ENCODE measurements at places on chromosomes 11 and 22.

- DNase-seq: no peak
Measured at GRCh38 chr11:86052693-86053641, 15.9 kb downstream of the PICALM start.

GRCh38 chr11:75029836-75030631 is 41.3 kb downstream of the NEU3 start:
- DNase-seq: peak; percentile 14

- no peak for DNase-seq
Measured at GRCh38 chr11:107702109-107702660, 9.7 kb downstream of the SLN start.

DNA sequence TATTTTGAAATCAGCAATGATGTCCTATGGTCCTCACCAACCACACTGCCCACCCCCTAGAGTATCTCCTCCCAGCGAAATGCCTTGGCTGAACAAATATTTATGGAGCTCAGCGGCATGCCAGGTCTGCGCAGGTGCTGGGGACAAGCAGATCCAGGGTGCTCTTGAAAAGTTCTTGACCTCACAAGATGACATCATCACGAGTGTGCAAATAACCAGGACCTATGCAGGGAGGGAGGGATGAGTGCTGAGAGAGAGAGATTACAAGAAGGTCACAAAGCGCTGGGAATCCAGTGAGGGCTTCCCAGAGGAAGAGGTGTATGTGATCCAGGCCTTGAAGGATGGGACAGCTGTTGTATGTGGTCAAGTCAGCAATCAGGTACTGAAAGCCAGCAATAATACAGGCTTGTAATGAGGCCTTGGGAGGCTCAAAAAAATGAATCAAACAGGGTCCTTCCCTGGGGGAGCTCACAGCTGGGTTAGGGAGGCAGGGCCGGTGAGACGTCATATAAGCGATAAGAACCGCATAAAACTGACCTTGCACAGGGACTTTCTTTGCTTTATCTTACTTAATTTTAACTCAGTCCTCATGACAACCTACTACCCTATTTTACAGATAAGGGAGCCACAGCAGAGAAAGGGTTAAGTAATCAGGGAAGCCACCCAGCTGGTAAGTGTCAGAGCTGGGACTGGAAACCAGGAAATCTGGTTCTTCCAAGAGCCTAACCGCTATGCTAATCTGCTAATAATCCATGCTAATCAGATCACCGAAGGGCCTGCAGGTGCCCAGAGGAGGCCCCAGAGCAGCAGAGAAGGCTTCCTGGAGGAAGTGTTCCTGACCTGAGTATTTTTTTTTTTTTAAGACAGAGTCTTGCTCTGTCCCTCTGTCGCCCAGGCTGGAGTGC is 8.2 kb downstream of the ARRB1 start:
- DNase-seq: no peak

GRCh38 chr11:114115451-114115928 is 56.0 kb downstream of the ZBTB16 start:
- no peak for DNase-seq

GRCh38 chr11:73314117-73314961 is 6.3 kb downstream of the ARHGEF17 start:
- peak; percentile 92 for DNase-seq

DNA sequence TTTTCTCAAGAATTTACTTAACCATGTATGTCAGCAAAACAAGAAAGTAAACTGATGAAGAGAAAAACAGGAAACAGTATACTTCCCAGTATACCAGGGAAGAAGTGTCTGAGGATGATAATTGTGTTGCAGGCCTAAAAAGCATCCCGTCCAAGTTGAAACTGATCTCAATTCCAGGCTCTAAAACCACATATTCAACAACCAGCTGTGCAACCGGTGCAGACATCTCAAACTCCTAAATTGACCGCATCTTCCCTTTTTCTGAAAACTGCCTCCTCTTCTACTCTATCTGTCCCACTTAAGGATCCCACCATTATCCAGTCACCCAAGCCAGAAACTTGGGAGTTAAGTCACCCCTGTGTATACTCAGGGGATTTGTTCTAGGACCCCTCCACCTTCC is 47.2 kb downstream of the CCDC83 start:
- no peak for DNase-seq

DNA sequence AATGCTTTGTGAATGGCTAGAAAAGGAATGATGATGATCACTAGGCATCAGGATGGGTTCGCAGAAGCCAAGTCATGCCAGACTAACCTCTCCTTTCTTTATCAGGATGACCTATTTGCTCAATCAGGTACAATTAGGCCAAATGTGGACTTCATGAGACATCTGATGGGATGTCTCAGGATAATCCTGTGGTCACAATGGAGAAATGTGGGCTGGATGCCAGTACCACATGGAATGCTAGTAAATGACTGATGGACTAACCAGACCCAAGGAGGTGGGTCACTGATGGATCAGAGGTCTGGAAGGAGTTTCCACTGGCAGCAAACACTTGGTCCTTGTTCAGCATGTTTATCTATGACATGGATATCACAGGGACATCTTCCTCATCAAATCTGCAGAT is 94.8 kb upstream of the PHOX2A start:
- DNase-seq: peak; percentile 58

GRCh38 chr11:11787305-11788062 is 54.3 kb upstream of the USP47 start:
- DNase-seq: peak; percentile 71

DNA sequence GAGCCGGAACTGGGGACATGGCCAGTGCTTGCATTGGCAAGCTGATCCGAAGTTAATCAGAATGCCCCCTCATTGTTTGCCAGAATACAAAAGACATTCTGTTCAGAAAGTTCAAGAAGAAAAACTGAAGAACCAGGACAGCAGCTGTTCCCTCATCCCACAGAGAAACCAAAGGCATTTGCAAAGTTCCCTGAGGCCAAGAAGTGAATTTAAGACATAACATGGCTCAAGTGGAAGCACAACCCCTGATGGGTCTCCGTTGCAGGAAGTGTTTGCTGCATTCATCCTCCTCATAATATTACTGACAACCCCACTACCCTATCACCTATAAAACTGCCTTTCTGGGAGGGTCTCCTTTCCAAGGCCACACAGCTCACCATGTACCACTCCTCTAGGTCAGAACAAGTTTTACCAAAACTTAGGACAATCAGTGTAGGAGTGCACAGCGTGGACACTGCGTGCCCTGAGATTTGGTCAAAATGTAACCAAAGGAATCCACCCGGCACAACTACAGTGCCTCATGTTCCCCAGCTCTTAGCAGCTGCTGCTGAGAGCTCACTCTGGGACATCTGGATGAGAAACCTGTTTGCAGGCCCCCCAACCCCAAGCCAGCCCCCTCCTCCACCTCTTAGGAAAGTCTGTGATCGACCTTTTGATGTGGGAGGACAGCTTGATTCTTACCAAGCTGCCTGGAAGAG is 101.6 kb upstream of the AKIP1 start:
- DNase-seq: peak; percentile 32

- DNase-seq: peak; percentile 30
Measured at GRCh38 chr11:72618803-72619202, 55.4 kb downstream of the PDE2A start.

GRCh38 chr11:130129922-130130321 is 29.7 kb upstream of the ST14 start:
- DNase-seq: no peak

GRCh38 chr11:111361874-111362273 is 17.2 kb downstream of the POU2AF1 start:
- no peak for DNase-seq

DNA sequence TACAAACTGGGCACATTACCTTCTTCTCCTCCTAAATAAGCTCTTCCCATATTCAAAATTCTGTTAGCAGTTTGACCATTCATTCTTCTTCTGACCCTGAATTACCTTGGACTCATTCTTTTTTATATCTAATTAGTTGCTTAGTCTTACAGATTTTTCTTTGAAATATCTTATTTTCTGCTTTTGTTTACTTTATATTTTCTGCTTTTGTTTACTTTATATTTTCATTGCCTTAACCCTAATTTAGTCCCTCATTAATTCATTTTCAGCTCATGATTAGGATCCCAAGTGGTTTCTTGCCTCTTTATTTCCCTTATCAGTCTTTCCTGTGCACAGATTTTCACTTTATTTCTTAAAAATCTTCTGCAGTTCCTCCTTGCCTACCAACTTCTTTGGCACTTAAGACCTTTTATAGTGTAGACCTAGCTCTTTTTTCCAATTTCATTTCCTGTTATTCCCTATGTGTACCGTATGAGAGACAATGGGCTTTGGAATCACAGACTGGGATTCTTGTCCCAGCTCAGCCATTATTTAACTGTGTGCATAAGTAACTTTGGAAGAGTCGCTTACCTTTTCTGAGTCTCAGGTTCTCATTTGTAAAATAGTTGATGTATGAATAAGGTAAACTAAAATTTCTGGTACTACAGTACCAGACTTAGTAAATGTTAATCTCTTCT is 39.2 kb downstream of the SIK2 start:
- no peak for DNase-seq

GRCh38 chr11:73969991-73970800 is 12.4 kb downstream of the UCP2 start:
- no peak for DNase-seq

- no peak for DNase-seq
Measured at GRCh38 chr11:21807350-21807749, 385.5 kb upstream of the ANO5 start.

DNA sequence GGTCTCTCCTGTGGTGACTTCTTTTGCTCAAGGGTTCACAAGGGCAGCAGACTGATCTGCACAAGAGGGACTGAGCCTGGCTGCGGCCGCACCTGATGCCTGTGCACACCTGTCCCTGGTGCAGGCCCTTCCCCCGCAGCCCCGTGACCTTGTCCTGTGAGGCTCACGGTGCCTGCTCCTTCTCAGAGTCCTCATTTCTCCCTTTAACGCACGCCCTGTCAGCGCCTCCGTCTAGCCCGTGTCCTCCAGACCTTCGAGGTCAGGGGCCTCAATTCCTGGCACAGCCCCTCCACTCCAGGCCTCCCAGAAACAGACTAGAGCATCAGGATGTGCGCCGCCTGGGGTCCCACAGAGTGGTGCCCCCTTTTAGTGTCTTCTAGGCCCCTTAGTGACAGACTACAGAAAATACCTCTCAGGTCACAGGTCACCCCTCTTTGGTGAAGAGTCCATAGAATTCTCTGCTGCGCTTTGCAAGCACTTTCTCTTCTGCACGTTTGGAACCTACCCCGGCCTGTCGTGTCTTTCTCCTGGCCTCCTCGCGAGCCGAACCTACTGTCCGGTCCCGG is 1.0 kb upstream of the DRD4 start:
- no peak for DNase-seq

DNA sequence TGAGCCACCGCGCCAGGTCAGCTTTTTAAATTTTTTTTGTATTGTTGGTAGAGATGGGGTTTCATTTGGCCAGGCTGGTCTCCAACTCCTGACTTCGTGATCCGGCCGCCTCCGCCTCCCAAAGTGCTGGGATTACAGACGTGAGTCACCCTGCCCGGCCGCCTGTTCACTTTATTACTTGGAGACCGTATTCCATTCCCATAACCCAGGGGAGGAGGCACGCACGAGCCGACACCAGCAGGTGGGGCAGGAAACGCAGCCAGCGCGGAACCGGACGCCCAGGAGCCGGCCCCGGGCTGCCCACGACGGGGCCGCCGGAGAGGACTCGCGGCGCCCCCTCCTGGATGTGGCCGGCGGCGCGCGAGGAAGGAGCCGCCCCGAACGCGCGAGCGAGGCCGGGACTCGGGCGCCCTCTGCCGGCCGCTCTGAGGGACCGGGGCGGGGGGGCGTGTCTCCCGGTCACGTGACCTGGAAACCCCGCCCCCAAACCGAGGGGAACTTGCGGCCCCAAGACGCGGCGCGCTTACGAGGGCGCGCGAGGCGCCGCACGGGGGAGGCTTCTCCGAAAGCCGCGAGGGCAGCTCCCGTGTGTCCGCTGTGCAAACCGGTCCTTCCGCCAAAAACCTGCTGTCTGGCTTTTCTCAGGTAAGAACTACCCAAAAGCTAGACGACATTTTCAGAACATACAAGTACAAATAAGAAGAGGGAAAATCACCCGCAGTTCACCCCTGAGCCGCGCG is 11.6 kb upstream of the RNH1 start:
- DNase-seq: peak; percentile 98

GRCh38 chr11:8983552-8983951 is 19.3 kb upstream of the TMEM9B start:
- DNase-seq: no peak

GRCh38 chr11:111530091-111530490 is 10.4 kb upstream of the LAYN start:
- peak; percentile 43 for DNase-seq

DNA sequence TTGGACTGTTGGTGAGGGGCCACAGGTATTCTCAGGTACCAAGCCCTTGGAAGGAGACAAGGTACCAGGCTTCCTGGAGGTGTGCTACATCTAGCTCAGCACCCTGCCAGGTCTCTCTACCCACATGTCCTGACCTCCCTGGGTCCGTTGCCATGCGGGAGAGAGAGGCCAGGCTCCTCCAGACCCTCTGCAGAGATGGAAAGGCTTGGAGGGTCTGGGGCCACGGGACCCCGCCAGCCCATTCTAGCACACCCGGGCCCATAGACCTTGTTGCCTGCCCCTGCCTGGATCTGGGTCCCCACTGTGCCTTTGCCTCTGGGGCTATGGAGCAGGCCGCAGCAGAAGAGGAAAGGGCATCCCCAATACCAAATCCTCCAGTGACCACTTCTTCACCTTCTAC is 2.2 kb upstream of the APOC3 start:
- DNase-seq: no peak

- DNase-seq: peak; percentile 18
Measured at GRCh38 chr11:128251140-128251539, 336.2 kb downstream of the ETS1 start.

DNA sequence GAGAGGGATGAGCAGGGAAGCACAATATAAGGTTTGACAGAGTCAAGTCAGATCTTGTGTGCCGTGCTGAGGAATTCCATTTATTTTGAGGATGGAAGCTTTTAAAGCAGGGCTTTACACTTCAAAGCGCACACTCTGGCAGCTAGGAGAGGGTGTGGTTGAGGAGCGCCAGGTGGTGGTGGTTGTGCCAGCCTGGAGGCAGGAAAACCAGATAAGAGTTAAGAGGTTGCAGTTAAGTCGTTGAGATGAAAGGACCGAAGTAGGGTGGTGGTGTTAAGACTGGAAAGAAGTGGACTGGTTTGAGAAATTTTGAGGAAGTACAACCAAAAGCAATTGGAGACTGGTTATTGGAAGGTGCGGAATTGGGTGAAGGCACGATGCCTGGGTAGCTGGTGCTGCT is 231.6 kb upstream of the TBCEL start:
- DNase-seq: no peak

GRCh38 chr22:40485813-40486667 is 115.6 kb downstream of the SGSM3 start:
- DNase-seq: no peak

DNA sequence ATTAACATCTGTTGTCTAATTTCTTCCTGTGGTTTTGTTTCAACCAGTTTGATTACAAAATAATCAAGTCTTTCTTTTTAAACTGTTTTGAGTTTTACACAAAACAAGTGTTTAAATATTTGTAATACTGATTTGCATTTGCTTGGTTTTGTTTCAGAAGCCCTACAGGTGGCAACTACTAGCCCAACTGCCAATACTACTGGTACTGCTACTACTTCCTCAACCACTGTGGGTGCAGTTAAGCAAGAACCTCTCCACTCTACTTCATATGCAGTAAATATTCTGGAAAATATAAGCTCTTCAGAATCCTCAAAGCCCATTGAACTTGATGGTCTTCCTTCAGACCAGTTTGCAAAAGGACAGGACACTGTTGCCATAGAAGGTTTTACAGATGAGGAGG is 61.1 kb downstream of the QSER1 start:
- DNase-seq: no peak

- no peak for DNase-seq
Measured at GRCh38 chr11:66692446-66692845, 14.8 kb upstream of the RBM4B start.
